Activated T-helper 1 cell treated with anti-CD3 and anti-CD28 coated beads, Interleukin-2, amount 50 U/mL, for 16 hours (primary cell): ENCODE measurements at places on chromosomes 11 and 22.

GRCh38 chr11:130001461-130002351 lies 929 bp downstream of the PRDM10 start:
- peak; percentile 10 for DNase-seq

DNA sequence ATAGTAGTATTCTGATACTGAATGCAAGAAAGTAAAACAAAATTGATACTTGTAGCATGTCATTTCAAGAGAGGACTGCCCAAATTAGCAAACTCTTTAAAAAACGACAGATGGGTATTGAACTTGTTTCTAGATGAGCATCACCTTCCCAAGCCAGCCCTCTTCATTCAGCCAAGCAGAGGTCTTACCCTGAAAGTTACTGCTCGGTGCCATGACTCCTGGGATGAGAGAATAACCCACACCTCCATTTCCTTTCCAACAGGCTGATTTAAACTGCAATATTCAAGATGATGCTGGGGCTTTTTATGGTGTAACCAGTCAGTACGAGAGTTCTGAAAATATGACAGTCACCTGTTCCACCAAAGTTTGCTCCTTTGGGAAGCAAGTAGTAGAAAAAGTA lies 84.5 kb upstream of the RASSF10 start:
- no peak for DNase-seq

- peak; percentile 47 for DNase-seq
Measured at GRCh38 chr11:72724851-72725723, 27.1 kb downstream of the ARAP1 start.

DNA sequence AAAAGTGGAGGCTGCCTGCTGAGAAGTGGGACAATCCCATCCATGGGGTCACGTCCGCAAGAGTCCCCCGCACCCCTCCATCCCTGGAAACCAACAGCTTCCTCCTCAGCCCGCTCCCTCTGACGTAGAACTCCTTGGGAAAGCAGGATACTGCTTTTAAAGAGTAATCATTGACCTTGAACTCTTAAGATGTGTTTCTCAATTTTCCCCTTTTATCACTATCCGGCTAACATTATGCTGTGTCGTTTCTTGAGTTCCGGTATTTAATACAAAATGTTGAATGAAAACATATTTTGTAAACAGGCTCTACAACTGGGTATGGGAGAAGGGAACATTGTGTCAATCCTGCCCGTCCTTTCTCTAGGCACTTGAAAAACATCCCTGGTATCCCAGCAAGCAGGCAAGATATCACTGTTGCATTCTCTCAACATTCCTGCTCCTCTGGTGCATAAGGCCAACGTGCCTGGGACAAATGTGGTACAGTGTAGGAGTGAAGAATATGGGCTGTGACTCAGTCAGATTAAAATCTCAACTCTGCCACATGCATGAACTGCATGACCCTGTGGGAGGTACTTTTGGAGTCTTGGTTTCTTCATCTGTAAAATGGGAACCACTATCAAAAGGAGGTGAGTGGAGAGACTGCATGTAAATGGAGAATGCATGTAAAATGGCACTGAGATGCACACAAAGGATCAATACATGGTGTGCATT lies 52.8 kb downstream of the WT1 start:
- no peak for DNase-seq

- DNase-seq, result no peak
Measured at GRCh38 chr22:45682064-45682463, 10.4 kb downstream of the ATXN10 start.

GRCh38 chr22:45891021-45891421 lies 85.9 kb downstream of the WNT7B start:
- DNase-seq, result no peak

- DNase-seq, result no peak
Measured at GRCh38 chr11:111166598-111166997, 78.9 kb upstream of the POU2AF2 start.

- no peak for DNase-seq
Measured at GRCh38 chr11:69374110-69374945, 80.4 kb downstream of the MYEOV start.

GRCh38 chr11:117671370-117671769 lies 125.6 kb downstream of the DSCAML1 start:
- no peak for DNase-seq

- DNase-seq, result no peak
Measured at GRCh38 chr22:37258005-37258752, 14.1 kb upstream of the RAC2 start.

DNA sequence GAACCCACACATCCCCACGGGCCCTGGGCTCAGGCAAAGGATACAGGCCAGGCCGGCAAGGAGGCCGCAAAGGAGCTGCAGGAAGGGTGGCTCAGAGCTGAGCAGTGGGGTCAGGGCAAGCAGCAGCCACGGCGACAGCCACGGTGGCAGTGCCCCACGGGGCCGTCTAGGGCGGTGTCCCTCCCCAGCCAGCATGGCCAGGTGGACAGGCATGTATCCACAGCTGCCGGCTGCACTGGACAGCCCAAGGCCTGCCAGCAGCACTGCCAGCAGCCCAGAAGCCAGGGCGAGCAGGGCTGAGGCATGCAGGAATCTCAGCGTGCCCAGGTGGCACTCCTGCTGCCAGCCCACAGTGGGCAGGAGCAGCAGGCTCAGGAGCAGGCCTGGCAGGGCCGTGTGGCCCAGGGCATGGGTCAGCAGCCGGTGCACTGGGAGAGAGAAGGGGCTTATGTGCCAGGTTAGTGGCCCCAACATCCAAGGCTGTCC lies 3.9 kb downstream of the RHBDD3 start:
- DNase-seq, result no peak

DNA sequence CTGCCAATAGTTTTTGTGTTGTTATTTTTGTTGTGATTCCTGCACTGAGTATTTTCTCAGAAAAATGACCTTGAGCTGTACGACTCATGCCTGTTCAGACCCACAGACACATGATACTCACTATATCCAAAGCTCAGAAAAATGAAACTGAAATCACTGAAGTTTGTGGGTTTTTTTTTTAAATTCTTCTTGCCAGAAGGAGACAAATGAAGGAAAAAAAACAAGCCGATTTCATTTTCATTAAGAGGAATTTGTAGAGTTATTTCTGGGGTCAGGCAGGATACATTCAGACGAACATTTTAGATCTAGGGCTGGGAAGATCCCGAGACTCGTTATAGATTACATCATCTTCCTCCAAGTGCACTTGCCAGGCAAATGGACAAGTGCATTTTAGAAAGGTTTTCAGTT lies 60.4 kb downstream of the BMAL1 start:
- no peak for DNase-seq

GRCh38 chr11:128421577-128422330 lies 165.6 kb downstream of the ETS1 start:
- no peak for DNase-seq

GRCh38 chr22:20808844-20809243 lies 34.9 kb downstream of the SERPIND1 start:
- DNase-seq, result no peak

DNA sequence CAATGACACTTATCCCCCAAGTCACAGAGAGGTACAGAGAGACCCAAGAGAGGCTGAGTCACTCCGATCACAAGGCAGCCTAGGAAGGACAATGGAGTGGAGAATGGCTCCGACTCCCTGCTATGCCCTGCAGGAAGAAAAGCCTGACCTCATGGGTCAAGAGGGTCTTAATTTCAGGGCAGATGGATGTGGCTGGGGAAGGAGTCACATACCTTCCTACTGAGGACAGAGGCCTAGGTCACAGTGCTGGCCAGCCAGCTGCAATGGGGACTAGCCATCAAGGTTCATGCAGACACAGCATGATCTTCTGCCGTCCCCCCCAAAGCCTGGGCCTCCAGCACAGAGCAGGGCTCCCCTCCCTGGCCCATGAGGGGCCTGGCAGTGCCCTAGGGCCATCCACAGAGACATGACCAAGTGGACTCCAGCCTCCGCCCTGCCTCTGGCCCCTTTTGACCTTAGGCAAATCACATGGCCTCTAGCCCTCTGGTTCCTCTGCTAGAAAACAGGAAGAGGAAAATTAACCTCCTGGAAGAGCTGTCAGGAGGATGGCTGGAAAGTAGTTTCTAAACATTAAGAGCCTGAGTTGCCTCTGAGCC lies 1.8 kb downstream of the ARRB1 start:
- DNase-seq, result no peak

DNA sequence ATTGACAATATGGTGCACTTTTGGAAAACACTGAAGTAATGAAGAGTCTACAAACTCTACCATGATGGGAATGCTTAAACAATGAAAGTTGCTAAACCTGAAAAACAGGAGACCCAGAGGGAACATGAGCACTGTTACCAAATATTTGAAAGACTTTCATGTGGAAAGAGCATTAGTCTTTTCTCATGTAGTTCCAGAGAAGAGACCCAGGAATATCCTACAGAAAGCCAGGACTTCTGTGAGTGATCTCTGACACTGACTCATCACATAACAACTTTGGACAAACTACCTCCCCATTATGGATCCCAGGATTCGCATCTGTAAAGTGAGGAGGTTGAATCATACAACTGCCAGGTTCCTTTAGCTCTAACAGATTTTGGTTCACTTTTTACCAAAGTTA lies 62.2 kb downstream of the FAM181B start:
- DNase-seq, result no peak

- DNase-seq, result no peak
Measured at GRCh38 chr11:104325093-104325492, 161.1 kb upstream of the PDGFD start.

DNA sequence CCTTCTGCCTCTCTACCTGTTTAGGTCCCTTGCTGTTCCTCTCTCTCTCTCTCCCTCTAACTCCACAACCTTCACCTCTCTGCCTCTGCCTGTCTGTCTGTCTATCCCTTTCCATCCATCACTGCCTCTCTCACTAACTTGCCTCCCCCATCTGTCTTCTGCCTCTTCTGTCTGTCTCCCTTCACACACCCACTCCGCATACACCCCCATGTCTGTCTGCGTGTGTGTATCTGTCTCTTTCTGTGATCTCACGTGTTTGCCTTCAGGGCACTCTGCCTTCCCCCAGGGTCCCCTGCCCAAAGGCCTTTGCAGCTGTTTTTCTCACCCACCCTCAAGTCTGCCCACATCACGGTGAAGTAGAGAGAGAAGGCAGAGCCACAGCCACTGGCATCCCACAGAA lies 7.9 kb downstream of the RTN4RL2 start:
- DNase-seq, result no peak

DNA sequence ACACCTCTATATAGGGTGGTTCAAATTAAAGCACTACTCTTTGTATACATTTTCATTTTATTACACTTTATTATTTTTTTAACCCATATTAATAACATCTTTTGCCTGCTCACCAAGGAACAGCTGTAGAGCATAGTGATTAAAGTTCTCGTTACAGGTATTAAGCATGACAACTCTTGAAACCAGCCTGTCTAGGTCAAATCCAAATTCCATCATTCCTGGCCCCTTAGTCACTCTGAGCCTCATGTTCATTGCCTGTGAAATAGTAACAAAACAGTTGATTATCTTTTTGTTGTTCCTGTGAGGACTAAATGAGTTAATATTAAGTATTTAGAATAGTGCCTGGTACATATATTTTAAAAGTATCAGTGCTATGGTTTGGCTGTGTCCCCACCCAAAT lies 334.5 kb downstream of the RAB38 start:
- DNase-seq, result no peak

DNA sequence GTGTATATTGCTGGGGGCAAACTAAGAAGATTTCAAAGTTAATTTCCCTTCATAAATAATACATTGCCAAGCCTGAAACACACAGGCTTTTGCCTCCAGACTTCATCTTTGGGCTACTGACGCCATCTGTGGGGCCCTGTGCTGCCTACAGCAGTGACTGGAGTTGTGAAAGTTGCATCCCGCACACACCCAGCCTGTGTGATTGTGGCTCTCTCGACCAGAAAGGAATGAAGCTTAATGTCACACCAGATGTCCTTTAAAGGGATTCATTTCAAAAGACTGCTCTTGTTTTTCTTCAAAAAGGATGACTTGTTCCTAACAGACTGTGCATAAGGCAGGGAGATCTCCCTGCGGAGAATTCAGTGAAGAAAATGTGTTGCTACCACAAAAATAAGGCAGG lies 210.5 kb downstream of the FAM181B start:
- DNase-seq, result no peak

DNA sequence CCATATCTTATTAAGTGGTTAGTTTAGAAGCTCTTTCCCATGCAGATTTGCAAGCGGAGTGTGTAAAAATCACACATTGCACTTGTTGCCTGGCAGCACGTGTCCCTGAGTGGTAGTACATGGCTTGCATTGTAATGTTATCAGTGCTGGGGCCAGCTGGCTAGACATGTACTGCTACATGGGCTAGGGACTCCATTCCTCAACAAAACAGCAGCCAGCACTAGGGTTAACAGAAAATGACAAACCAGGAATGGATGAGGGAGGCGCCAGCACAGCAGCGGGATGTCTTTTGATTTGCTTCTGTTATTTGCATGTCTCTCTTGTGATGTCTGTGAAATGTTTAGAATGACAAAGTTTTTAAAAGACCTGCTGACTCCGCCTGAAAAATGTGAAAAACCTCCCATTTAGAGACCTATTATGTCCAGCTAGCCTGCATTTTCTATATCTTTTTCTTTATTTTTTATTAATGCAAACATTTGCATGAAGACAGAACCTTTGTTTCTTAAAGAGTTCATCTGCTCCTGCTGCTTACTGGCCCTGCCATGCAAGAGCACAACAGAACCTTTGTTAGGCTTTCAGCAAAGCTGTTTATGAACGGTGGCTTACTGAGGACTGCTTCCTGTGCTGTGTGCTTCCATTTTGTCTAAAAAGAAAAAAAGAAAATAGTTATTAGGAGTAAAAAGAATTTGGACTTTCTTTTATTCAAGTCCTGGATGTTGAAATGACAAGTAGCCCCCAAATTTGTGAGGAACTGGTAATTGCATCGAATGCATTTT lies 40.7 kb downstream of the CSTPP1 start:
- DNase-seq, result no peak

- no peak for DNase-seq
Measured at GRCh38 chr22:24768537-24769374, 5.8 kb downstream of the PIWIL3 start.

DNA sequence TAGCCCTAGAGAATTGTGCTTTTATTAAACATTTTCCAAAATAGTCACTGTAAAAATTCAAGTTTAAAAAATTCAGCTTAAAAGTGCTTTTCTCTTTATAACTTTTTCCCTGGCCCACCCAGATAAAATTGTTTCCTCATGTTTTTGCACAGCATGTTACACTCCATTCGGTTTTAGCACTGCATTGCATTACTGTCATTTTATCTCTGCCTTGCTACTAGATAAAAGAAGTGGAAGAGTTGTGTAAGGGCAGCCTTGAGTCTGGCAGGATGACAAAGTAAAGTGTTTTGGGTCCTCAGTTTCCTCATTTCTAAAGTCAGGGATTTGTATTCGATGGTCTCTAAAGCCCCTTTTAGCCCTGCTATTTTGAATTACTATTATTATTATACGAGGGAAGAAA lies 99.8 kb downstream of the ATM start:
- no peak for DNase-seq

GRCh38 chr22:26985931-26986782 lies 328.8 kb downstream of the MIAT start:
- DNase-seq, result no peak
